Calu3 (cell line): ENCODE measurements at places on chromosomes 7 and 10. TPM values are rescaled to one million over a fixed set of nuclear protein-coding genes. Genes with fewer than 3 reads are reported as not detected.

GRCh38 chr7:55325371-55325792 lies 39.8 kb upstream of the LANCL2 start:
- no peak for DNase-seq

DNA sequence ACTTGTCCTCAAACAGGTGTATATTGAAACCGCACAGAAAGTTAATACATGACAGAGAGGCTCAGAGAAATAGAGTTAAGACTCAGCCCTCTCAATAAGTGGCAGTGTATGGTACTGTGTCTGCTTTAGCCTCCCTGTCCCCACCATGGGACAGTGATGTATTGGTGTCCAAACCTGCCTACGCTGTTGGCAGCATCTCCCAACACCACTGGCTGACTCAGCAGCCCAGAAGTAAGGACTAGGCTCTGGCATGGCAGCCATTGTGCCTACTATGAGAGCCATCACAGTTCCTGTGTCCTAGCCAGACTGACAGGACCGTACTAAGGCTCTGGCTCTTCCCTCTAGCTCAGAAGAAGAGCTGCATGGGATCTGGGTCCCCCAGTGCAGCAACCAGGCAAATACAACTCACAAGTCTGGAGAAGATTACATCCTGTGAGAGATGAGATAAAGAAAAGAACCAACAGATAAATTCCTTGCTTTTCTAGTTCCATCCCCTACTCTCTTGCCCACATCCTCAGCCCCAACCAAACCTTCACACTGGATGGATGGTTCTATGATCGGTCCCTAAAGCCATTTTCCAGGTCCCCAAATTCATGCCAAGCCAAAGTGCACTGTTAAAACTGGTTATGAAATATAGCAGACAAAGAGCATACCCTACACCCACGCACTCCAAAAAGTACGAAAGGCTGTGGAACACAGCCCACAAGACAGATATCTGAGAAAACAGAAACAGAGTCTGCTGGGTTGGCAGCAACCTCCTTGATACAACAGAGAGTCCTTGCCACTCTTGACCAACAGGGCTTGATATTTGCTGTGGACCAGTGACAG lies 44.1 kb upstream of the DMTF1 start:
- DNase-seq = no peak

- no peak for DNase-seq
Observed at GRCh38 chr10:110269374-110270318, 35.1 kb downstream of the SMNDC1 start.

GRCh38 chr7:12728192-12728538 lies 40.7 kb downstream of the ARL4A start:
- no peak for DNase-seq

The SPDYE2B gene
- not detected in 2 replicates for total RNA-seq

The ITPRID1 gene
- total RNA-seq = 0.95 and 3.8 TPM in 2 replicates

DNA sequence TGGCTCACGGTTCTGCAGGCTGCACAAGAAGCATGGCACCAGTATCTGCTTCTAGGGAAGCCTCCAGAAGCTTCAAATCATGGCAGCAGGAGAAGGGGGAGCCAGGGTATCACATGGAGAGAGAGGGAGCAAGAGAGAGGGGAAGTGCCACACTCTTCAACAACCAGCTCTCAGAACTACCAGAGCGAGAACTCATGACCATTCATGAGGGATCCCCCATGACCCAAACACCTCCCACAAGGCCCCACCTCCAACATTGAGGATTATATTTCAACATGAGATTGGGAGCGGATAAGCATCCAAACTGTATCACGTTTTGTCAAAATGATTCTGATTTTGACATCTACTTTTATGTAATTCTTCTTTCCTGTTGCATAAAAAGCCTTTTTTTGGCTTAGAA lies 38.5 kb downstream of the CREM start:
- no peak for DNase-seq

GRCh38 chr10:34722404-34722803 lies 92.7 kb downstream of the PARD3 start:
- DNase-seq = no peak

DNA sequence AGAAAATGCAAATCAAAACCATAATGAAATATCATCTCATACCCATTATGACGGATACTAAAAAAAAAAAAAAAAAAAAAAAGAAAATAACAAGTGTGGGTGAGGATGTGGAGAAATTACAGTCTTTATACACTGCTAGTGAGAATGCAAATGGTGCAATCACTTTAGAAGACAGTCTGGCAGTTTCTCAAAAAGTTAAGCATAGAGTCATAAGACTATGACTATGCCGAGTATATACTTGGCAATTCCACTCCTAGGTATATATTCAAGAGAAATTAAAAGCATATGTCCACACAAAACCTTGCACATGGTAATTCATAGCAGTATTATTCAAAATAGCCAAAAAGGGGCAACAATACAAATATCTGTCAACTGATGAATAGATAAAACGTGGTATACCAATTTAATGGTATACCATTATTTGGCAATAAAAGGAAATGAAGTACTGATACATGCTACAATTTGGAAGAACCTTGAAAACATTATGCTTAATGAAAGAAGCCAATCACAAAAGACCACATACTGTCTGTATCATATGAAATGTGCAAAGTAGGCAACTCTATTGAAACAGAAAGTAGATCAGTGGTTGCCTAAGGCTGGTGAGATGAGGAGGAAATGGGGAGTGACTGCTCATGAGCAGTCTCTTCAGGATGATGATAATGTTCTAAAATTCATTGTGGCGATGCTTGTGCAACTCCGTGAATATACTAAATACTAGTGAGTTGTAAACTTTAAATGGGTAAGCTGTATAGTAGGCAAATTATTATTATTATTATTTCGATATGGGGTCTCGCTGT lies 90.1 kb upstream of the NANOS1 start:
- no peak for DNase-seq

DNA sequence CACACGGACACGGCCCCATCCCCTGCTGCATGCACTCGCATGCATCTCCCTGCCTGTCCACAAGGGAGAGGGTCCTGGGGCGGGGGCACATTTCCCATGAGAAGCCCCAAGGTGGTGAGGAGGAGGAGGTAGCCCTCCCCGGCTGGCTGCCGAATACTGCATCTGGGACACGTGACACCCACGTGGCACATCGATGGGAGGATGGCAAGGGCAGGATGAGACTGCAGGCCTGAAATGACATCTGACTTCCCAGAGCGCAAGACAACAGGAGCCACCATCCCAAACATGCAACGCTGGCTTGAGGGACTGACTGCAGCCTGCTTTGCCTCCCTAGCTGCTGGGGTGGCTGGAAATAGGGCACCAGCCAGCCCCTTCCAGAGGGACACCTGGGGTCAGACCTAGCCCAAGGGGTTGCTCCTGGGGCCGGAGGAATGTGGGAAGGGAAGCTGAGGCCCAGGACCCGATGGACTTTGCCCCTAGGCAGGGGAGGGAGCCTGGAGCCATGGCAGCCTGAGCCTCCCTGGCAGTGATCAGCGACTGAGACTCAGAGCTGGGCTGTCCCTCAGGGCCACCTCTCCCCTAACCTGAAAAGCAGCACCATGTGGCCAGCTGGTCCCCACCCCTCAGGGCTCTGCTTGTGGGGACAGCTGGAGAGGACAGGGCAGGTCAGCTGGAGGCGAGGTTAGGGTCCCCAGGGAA lies 16.1 kb downstream of the BUD23 start:
- no peak for DNase-seq

DNA sequence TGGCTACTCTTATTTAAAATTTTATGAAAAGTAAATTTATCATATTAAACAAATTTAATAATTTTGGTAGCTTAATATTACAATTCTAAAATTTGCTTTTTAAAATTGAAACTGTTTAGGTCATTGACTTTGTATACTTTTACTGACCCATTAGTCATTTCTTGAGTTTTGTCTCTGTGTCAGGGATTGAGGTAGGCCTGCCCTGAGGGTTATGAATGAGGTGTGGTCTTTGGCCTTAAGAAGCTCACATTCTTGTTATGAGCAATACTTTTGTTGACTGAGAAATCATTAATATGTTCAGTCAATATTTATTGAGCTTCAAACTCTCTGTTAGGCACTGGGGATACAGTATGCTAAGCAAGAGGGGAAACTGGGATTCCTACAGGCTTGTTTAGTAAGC lies 47.0 kb upstream of the RPA3 start:
- peak; percentile 45 for DNase-seq

DNA sequence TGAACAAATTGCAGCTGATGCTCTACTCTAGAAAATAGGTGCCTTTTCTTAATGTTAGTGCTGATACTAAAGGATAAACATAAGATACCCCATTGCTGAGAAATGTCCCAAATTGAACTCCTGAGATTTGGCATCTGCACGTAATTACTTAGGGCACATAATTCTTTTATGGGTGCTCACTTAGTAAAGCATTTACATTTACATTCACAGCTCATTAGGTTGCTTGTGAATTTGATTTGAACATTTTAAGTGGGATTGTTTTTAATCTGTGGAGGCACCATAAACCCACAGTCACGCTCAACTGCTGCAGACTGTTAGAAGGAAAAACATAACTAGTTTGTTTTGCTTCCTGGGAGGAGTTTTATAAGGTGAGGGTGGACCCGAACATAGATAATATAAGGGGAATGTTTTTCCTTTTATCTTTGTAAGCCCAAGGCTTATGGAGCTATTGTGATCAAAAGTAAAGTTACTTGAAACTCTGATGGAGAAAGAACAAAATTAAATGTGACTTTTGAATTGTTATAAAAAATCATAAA lies 560.8 kb downstream of the REEP3 start:
- no peak for DNase-seq

- DNase-seq = no peak
Observed at GRCh38 chr10:110077436-110078130, 69.8 kb downstream of the ADD3 start.
